ENCODE measurements at places on chromosomes 6 and 20.

DNA sequence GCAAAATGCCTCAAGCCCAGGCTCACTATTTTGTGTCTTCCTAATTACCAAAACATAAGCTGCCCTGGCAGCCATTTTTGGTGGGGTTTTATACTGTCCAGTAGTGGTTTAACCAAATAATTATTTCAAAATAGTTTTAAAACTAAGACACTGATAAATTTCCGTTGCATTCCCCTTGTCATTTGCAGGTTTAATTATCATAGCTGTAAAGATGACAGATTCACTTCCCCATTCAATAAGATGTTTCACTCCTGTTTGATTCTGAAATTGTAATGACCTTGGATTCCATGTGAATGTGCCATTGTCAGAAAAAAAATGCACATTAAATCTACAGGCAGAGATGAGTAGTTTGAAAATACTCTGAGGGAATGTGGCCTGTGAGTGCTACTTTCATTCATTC, 172.0 kb downstream of the COL9A1 start:
- no peak for DNase-seq

GRCh38 chr6:143471822-143472221, 21.2 kb downstream of the PEX3 start:
- no peak for DNase-seq

DNA sequence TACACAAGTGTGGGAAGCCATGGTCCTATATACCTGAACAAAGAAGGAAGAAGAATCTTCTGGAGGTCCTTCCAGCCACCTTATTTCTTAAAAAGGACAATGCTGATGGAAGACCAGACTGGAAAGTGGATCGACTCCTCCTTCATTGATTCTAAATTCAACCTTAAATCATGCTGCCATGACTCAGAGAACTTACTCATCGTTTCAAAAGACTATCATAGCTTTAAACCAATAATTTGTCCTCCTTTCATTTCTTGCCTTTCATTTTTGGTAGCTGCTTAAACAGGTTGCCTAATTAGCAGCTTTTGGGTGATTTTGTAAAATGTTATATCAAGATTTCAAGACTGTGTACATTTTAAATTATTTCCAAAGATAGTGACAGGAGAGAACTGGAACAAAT, 60.8 kb downstream of the RTN4IP1 start:
- no peak for DNase-seq

GRCh38 chr6:487956-488355, 96.4 kb downstream of the IRF4 start:
- no peak for DNase-seq

GRCh38 chr6:31882344-31882743, 3.5 kb upstream of the SLC44A4 start:
- no peak for DNase-seq

DNA sequence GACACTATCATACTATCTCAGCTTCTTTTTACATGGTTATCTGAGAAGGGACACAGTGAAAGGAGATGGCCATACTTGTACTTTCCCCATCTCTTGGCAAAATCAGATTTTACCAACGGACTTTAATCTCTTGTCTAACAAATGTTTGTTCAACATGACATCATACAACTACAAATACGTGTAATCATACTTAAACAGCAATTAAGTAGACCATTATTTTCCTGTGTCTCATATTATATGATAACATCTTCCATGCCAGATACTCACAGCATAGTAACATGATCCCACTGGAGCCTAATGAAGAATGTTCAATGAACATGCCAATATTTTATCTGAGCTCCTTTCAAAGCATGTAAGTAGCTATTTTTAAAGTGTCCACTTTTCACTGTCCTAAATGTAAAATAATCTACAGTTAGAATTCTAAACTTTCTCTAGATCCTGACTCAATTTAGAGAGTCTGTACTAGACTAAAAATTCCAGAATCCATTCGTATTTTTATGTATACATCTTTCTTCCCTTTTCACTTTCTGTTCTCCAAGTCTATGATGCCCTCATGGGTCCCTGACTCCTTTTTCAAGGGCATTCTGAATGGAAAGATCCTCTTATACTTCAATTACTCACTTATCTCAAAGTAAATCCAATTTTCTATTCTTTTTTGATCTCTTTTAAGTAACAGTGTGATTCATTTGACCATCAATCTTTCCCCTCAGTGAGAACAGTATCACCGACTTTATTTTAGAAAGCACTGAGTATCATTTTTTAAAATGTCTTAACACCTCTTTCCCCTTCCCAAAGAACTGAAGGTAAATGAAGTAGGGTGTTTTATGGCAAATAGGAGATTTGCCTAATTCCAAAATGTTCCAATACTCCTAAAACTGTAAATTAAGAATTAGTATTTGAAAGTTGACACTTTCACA, 133.5 kb downstream of the CDK19 start:
- DNase-seq = no peak

DNA sequence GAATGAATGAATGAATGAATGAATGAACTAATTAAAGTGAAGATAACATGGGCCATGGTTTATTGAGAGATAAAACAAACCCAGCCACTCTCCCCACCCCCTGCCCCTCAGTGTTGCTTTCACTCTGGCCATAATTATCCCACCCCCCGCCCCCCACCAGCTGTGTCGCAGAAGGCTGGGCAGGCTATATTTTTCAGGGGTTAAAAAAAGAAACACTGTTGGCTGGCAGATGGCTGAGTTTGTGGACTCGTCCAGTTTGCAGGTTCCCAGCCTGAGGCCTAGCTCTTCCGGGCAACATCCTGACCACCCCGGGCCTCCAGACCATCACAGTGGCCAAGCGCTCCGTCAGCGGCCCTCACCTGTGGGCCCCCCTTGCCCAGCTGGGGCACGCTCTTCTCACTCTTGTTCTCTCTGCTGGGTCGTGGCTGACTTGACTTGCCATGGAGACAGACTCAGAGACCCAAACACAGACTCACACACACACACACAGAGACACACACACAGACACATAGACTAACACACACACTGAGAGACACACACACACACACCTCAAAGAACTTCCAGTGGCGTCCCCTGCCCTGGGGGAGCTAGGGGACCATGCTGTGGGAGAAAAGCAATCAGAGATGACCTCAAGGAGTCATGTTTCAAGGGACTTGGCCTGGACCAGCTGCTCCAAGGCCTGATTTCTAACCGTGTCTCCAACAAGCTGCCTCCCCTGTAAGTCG, 2.2 kb upstream of the GRM4 start:
- no peak for DNase-seq

GRCh38 chr20:57682184-57683101, 27.4 kb downstream of the PMEPA1 start:
- no peak for DNase-seq

- DNase-seq = no peak
Measured at GRCh38 chr6:32974016-32974333, 5.6 kb downstream of the BRD2 start.

- DNase-seq = no peak
Measured at GRCh38 chr20:10133532-10133931, 85.1 kb upstream of the SNAP25 start.

Measured in iPS DF 19.7 (cell line).